ENCODE measurements at places on chromosomes 7 and 10.

DNA sequence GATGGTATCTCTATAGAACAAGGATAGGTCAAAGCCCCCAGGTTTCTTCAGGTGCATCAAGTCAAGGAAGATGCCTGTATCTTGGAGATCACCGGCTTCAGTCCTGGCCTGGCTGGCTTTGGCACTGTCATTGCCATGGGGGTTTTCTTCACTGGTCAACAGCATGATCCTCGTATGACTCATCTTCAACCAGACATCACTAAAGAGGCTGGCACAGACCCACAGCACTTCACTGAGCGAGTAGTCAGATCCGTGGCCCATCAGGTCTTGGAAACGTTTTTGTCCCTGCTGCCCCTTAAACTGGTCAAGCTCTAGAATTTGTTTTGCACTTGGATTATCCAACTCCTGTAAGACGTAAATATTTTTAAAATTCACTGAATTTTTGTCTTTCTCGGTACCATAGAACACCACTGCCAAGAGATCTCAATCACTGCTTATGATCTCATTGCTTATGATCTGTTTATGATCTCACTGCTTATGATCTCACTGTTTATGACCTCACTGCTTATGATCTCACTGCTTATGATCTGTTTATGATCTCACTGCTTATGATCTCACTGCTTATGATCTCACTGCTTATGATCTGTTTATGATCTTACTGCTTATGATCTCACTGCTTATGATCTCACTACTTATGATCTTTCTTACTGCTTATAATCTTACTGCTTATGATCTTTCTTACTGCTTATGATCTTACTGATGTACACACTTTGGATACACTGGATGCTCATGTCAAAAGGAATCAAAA is 135.2 kb downstream of the CYP26A1 start:
- no peak for DNase-seq

DNA sequence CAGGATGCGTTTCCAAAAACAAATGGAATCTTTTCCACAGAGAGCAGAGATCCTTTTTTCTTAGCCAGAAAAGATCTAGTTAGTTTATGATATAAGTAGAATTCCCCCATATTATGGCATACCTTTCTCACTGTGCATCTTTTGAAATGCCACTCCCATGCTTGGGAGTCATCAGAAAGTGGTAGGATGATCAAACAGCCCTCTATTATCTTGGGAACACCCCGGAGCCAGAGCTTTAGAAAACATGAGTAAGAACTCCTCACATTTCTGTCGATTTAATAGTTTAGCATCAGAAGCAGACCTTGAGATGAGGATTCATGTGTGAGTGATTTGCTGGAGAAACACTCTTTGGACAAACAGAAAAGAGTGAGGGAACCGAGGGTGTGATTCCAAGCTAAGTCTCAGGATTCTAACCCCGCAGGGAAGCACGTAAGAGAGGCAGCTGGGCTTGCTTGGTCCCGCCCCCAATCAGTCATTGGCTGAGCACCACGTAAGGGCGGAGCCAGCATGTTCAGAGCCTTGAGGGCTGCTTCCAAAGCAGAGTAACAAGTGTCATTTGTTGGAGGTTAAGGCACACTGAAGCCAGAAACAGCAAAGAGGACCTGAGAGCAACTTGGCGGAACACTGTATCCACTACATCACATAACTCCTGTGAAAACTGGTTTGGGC is 43.7 kb upstream of the NXPH1 start:
- no peak for DNase-seq

GRCh38 chr7:115906731-115907130 is 123.8 kb downstream of the TFEC start:
- DNase-seq, result no peak

- no peak for DNase-seq
Observed at GRCh38 chr7:43039346-43039745, 73.1 kb upstream of the HECW1 start.

DNA sequence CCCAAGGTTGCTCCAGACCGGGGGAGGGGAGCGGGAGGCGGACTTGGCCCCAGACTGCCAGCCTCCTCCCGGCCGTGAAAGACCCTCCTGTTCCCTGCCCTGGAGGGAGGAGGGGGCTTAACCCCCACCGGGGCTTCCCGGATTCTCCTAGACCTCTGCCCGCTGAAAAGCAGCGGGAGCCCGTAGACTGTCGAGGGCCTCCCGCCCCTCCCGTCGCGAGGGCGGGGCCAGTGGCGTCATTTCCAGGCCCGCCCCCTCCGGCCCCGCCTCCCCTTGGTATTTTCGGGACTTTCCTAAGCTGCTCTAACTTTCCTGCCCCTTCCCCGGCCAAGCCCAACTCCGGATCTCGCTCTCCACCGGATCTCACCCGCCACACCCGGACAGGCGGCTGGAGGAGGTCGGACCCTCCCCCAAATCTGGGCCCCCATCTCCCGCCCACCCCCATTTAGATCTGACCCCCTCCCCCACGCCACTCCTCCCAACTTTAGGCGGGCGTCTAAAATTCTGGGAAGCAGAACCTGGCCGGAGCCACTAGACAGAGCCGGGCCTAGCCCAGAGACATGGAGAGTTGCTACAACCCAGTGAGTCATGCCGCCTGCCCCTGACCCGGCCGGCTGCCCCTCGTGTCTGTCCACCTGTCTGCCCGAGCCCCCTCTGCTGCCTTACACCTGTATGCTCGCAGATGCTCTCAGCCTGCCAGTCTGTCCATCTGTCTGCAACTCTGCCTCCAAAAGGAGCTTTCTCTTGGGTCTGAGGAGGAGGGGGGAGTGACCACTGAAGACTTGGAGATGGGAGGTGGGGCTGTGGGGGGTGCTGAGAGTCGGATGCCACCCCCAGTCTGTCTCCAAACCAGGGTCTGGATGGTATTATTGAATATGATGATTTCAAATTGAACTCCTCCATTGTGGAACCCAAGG is at the start of gene NFKB2:
Gene NFKB2 (plus strand): TSS at position 306 of the 917 bp plus-strand sequence. CDS start 255 bp downstream, at position 561.
- peak; percentile 92 for DNase-seq

DNA sequence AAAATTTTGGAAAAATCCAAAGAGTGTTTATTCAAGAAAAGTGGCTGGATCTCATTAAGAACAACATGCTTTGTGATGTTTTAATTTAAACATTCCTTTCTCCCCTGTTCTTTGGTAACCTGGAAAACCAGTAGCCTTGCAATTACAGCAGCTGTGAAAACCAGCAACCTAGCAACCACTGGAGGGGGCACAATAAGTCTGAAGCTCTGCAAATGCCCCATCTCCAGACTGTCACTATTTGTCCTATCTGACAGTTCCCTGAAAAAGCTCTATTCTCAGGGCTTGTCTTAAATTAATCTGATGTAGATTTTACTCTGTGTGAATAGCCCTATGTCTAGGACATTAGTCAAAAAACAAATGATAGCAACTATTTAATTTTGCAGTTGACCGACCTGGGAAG is 137.6 kb upstream of the THSD7A start:
- no peak for DNase-seq

GRCh38 chr10:129605266-129605985 is 138.4 kb downstream of the MGMT start:
- no peak for DNase-seq
